ENCODE measurements at places on chromosomes 11 and 22.

DNA sequence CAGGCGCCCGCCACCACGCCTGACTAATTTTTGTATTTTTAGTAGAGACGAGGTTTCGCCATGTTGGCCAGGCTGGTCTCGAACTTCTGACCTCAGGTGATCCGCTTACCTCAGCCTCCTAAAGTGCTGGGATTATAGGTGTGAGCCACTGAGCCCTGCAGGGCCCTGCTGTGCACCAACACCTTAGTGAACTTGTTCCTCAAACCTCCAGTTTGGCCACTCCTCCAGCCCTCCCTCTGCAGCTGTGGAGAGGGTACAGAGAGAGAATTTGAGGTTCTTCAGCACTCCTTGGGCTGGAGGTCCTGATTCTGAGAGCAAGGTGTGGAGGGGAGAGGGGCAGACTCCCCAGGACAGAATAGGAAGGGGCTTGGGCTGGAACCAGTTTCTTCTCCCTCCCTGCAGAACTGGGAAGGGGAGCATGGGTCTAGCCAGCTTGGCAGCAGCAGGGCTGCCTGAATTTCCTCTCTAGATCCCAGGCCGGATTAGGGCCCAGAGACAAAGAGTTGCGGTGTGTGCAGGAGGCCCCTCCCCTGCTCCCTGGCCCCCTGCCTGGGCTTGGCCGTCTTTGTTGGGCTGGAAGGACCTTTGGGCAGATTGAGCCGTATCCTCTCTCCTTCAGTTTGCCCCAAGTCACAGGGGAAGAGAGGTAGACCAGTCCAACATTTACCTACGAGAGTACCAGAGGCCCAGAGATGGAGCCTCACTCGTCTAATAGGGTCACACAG lies 2.3 kb upstream of the PEX16 start:
- no peak for DNase-seq

DNA sequence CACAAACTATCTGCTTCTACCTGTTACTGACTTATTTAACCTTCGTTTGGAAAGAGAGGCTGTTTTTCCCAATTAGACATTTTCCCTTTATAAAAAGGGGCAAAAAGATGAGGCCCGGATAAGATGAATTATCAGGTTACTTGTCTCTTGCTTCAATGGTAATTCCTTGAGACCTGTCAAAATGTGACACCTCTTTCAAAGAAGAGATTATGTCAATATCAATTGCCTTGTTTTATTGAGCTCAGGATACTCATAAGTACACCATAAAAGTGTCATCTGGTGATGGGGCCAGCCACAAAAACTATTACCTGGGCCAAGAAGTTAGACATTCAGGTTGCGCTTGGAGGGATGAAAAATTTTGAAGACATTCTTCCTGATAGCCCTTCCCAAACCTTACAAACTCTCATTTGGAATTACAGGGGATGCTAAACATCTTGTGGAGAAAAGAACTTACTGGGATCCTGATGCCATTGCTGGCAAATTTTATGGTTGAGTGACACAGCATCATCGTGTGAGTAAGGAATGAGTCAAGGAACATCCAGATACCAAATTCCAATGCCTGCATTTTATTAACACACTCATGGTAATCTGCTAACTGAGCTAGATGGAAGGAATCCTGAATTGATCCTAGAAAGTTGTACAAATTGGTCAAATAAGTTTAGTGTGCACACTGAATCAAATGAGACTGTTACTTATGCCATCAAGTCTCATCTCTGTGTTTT lies 1071.2 kb downstream of the LRRC4C start:
- DNase-seq = no peak

DNA sequence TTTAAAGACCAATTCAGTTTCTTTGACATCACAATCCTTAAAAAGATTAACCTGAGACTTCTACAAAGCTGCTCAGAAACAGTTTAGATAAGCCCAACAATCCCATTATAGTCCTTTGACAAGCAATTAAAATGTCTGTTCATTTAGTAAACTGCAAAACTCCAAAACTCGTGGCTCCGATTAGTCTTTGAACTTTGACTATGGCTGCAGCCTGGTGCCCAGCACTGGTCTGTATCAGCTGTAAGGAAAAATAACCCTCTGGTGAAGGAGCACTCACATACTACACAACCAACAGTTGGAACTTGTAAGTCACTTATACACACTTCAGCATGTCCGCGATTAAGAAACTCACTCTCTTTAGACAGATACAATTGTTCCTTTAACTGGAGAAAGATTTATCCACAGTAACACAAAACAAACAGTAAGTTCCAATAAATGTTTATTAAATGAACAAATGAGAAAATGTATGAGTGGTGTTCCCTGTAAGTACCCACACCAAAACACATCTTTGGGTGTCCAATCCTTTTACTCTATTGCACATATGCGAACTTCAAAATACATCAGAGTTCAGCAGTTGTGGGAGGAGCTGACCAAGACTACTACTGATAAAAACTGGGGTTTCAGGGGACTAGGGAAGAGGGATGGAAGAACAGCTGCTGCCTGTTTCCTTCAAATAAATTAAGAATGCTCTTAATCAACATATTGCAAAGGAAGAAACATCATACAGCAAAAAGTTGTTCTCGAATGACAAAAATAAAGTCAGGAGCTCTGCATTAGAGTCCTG lies 36.4 kb downstream of the PITPNB start:
- DNase-seq = no peak

- DNase-seq = no peak
Observed at GRCh38 chr11:78916759-78917158, 342.1 kb upstream of the NARS2 start.

- DNase-seq = no peak
Observed at GRCh38 chr11:47506795-47507562, 46.0 kb downstream of the CELF1 start.

DNA sequence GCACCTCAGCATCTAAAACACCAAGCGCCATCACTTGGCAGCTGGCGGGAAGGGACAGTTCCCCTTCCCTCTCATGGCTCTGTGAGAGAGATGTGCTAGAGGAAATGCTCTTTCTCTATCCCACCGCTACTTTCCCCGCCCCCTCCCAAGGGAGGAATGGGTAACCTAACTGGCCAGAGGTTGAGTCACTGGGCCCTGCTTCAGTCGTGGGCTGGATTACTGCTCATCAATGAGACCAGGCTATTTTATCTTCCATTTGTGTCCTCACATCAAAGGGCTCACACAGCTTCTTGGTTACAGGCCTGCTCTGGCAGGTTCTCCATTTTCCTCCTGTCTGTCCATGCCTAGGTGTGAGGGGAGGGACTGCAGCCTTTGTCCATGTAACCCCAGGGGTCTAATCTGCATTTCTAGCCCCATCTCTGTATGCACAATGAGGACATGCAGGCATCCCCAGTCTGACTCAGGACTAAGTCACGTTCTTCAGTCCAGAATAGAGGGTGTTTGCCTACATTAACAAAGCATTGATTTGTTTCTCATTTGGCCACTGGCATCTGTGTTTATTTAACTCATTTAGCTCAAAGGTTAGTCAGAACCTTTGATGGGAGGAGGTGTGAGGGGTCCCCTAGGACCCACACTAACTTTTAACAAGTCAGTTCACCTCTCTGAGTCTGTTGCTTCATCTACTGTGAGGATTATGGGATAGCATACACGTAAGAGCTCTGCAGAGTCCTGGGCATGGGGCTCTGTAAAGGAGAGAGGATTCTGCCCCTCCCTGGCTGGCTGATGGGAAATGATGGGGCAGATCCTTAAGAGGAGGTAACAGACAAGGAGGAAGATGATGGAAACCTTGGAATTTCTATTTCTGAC lies 99.1 kb downstream of the XRRA1 start:
- peak; percentile 11 for DNase-seq

GRCh38 chr11:12269446-12270214 lies 107.7 kb upstream of the PARVA start:
- no peak for DNase-seq

GRCh38 chr11:5036669-5037068 lies 9.7 kb upstream of the OR52J3 start:
- no peak for DNase-seq

GRCh38 chr11:95279921-95280868 lies 49.2 kb upstream of the SESN3 start:
- DNase-seq = no peak

GRCh38 chr11:105960252-105961245 lies 61.5 kb downstream of the MSANTD4 start:
- DNase-seq = no peak

DNA sequence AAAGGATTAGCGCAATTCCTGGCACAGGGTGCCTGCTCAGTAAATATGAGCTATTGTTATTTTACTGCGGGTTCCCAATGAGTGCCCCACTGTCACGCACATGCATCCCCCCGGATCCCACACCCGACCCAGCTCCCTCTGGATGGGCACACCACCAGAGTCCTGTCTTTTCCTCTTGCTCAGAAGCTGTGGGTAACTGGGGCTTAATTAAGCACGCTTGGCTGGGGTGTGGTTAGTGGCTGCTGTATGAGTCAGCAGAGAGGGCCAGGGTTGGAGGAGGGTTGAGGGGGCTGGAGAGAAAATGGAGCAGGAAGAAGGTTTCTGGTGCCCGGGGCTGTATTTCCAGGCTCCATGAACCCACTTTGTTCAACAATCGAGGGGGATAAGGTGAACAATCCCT lies 30.3 kb upstream of the NECTIN1 start:
- DNase-seq = no peak

DNA sequence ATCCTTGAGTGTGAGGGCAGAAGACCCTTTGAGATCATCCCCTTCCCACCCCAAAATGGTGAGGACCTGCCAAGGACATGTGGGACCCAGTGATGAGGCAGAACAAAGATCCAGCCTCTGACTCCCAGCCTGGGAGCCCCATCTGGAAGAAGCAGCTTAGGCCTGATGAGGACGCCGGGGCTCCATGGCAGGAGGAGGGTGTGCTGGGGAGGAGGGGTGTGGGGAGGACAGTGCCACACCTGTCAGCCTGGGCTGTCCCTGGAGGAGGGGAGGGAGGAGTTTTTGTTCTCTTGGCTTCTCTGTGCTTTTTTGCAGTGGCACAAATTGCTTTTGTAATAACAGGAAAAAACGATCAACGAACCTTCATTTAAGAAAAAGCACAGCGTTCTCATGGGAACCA lies 44.4 kb upstream of the DAGLA start:
- no peak for DNase-seq

DNA sequence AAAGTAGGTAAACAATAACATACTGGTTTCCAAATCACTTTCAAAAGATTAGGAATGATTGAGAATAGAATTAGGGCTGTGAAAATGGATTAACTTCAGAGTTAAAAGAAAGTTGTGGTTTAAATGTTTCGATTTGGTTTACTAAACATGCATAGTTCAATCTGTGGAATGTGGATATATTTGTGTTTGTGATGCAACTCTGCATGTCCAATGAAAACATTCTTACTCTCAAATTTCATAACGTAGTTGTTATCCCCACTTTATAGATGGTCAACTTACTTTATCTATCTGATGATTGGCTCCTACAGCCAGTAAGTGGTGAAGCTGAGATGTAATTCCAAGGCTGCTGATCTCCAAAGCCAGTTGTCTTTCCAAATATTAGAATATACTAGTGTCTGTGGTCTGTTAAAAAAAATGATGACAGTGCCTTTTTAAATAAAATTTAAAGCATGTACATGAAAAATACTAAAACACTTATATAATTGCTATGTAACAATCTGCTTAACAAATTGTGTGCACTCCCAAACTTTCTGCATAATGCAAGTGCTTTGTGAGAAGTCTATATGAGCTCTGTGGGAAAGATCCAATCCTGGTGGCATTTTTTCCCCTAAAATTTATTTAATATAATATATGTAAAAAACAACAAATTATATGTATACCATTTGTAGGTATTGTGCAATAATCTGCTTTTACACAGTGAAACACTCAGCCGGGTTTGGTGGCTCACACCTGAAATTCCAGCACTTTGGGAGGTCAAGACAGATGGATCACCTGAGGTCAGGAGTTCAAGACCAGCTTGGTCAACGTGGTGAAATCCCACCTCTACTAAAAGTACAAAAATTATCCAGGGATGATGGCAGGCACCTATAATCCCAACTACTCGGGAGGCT lies 9.7 kb upstream of the SIK3 start:
- DNase-seq = no peak

GRCh38 chr22:35066768-35067167 lies 810 bp downstream of the ISX start:
- no peak for DNase-seq

DNA sequence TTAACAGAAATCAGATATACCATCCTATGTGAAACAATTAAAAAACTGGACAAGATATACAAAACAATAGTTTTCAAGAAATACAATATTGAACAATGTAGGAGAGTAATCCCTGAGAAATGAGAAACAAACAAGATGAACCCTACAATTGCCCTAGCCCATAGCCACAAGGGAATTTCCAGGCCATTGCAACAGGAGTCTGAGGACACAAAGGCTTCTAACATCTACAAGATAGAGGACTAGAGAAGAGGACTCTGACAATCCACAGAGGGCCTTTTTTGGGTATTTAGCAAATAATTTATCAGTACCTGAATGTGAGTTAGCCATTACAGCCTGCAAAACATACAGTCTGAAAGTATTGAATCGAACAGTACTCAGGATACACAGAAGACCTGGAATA lies 251.7 kb downstream of the GRM5 start:
- no peak for DNase-seq

GRCh38 chr11:29005401-29005980 lies 897.3 kb downstream of the METTL15 start:
- DNase-seq = no peak

DNA sequence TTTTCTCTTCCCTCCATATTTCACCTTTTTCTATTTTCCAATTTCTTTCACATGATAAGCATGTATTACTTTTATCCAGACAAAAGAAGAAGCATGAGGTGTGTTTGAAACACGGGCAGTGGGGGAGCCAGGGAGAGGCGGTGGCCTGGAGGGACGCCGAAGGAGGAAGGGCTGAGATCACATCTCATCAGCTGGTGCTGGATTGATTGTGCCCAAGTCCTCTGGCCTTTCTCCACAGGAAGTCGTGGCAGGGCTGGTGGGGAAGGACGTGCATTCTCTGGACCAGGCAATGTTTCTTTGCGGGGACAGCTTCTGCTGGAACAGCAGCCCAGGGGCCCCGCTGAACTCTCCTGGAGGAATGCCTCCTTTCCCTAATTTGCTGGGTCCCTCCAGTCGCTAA lies 82.9 kb downstream of the MIAT start:
- no peak for DNase-seq

- DNase-seq = no peak
Observed at GRCh38 chr11:129881570-129882170, 13.7 kb downstream of the NFRKB start.

GRCh38 chr22:44338906-44339305 lies 26.2 kb upstream of the SHISAL1 start:
- DNase-seq = no peak

DNA sequence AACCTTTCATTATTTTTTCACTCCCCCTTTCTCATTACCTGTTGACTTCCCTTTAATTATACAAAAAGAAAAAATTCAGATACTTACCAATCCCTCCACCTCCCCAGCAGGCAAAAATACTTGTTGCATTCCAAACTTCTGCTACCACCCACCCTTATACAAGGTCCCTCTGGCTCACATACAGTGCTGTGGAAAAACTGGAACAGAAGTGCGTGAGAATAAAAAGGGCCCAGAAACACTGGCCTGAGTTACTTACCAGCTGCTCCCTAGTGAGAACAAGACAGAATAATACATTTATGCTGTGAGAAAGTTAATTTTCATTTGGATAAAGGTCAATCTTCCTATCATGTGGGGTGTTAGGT lies 46.9 kb upstream of the RAPSN start:
- no peak for DNase-seq

DNA sequence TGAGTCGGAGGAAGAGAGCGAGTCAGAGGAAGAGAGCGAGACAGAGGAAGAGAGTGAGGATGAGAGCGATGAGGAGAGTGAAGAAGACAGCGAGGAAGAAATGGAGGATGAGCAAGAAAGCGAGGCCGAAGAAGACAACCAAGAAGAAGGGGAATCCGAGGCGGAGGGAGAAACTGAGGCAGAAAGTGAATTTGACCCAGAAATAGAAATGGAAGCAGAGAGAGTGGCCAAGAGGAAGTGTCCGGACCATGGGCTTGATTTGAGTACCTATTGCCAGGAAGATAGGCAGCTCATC lies 780 bp downstream of the TRIM44 start:
- DNase-seq = no peak

Data from thoracic aorta (tissue), 2 donors.